ENCODE measurements at places on chromosomes 11 and 22.

DNA sequence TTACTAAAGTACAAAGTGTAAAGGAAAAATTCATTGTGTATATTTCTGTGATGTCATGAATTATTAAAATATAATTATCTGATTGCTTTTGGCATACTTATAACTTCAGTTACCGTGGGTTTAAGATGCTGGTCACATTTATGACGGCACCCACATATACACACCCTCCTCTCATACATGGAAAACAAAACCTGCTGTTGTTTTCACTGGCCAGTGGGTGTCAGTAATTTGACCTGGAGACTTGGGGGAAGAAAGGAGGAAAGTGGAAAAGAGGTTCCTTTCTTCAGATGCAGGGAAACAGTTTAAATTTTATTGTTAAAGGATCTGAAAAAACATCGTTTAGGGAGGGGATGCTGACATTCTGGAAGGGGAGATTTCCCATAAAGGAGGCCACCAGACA lies 742 bp upstream of the BBOX1 start:
- no peak for DNase-seq

DNA sequence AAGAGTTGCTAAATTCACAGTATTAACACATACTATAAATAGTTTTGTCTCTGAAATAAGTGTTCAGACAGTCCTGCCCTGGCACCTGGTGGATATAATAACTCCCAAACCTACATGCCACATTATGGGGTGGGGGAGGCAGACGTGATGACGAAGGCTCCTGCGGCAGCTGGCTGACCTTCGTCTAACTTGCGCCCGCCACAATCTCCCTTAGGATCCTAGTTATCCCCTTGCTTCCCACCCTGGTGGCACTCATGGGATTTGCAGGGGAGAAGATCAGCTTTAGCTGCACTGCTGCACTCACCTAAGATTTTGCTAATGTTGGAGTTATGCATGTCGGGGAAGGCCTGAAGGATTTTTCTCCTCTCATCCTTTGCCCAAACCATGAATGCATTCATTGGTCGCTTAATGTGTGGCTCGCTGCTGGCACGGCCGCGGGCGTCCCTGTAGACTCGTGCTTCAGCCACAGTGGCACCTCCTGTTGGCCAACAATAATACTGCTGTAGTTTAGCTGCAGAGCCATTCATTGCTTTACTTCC lies 367.6 kb downstream of the SOX6 start:
- no peak for DNase-seq

DNA sequence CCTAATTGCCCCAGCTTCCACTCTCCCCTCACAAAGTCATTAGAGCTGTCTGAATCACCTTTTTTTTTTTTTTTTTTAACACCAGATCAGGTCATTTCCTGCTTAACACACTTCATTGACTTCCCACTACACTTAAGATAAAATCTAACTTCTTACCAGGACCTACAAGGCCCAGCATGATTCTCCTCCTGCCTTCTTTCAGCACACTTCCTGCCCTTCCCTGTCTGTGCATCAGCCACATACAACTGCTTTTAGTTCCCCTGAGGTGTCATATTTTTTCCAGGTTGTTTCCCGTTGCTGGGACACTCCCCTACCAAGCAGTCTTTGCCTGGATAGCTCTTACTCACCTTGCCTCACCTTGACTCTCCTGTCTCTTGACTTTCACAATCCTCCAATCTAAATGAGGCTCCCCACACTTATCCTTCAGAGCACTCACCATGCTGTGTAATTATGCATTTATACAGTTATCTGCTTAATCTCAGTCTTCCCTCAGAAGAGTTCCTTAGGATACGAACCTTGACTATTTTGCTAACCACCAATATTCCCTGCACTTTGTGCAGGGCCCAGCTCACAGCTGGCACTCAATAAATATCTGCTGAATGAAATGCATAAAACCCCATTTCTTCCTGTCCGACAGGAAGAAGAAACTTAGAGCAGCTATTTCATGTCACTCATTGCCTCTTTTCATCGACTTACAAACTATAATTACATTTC lies 96.6 kb upstream of the AKIP1 start:
- DNase-seq, result no peak

DNA sequence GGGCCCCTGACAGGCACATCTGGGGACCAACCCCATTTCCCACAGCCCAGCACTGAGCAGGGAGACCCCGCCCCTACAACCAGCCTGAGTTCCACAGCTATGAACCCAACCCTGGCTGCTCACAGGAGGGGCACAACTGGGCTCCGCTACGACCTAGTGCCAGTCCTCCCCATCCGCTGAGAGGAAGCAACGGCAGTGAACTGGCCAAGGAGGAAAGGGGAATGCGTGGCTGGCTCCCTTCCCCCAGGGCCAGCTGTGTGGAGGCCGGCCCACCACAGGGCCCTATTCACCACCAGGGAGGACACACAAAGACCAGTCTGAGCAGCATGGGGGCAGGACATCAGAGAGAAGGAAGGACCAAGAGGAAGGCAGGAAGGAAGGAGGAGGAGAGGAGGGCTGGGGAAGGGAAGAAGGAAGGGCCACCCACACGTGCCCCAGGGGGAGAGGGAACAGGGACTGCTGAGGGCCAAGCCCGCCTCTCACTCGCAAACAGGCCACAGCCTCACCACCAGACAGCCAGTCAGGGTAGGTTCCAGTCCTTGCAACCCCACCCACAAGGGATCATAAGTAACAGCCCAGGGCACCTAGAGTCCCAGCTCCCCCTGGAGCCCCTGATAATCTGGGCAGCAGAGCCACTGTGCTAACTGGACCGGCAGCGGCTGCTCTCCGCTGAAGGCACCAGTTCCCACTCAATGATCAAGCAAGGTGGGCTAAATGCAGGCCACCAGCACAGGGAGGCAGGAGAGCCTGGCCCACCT lies 8.5 kb upstream of the GAL3ST1 start:
- DNase-seq, result no peak

DNA sequence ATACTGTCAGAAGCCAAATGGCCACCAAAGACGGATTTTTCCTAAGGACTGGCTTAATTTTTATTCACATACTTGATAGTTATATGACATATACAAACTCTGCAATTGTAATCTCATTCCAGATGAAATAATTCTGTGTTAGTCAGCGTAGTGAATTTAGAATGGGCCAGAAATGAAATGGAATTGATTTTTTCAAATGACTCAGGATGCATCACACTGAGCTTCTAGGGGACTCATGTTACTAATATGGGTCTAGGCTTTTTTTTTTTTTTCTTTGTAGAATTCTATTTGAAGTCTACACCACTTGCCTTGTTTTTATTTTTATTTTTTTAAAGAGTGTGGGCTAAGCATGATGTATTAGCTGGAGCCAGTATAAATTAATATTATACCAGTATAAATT lies 62.7 kb downstream of the SPECC1L start:
- DNase-seq, result no peak

All from stimulated activated CD4-positive, alpha-beta T cell treated with anti-CD3 and anti-CD28 coated beads, Interleukin-1b, Interleukin-23, amount 100 ng/mL, for 1 hour (primary cell).